Smooth muscle cell of the brain vasculature (primary cell): ENCODE measurements at places on chromosomes 16 and 17.

- DNase-seq, result no peak
Observed at GRCh38 chr17:64685705-64686104, 23.6 kb upstream of the SMURF2 start.

- no peak for DNase-seq
Observed at GRCh38 chr16:2398520-2398919, 30.7 kb upstream of the CCNF start.

- DNase-seq, result no peak
Observed at GRCh38 chr16:65083164-65083857, 38.6 kb downstream of the CDH11 start.

GRCh38 chr17:3385869-3386816 lies at the start of gene OR3A2:
Gene OR3A2, minus strand, starts transcription at chr17:3386308.
- no peak for DNase-seq

GRCh38 chr16:73028721-73029361 lies 19.1 kb downstream of the ZFHX3 start:
- DNase-seq, result no peak

- DNase-seq, result no peak
Observed at GRCh38 chr16:15897834-15898254, 9.4 kb upstream of the CEP20 start.

DNA sequence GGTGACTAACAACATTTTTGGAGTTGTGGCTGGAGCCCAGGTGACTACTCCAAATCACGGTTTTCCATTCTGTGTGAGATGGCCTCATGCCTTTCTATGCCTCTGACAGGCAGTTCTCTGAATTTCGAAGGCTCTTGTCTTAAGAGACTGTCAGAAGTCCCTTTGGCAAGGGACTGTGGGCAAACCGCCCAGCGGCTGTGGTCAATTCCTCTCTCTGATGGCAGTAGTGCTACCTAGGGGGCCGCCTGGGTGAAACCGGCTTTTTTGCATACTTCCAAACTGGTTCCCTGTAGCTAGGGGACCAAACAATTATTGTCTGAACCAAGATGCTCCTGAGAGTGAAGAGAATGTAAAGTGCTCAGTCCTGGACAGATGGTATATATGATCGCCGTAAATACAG lies 86.3 kb downstream of the SDR42E1 start:
- DNase-seq, result no peak

DNA sequence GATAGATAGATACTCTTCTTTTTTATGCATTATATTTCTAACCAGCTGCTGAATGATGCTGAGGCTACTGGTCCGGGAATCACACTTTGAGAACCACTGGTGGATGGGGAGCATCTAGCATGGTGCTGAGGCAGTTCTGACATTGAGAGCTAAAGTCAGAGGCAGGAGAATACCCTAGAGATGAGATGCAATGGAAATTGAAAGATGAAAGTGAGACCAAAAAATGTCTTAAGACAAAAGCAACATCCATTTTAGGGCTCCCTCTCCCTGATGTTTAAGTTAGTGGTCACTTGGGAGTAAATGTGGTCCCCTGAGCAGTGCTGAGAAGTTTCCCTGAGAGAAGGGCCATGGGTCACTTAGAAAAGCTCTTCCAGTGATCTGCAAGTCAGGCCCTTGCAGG lies 6.8 kb downstream of the PCTP start:
- no peak for DNase-seq
